Smooth muscle cell of trachea (primary cell): ENCODE measurements at places on chromosomes 5 and 9. TPM values are rescaled to one million over a fixed set of nuclear protein-coding genes. Genes with fewer than 3 reads are reported as not detected.

Gene WHRN
- total RNA-seq: 0.73 and 4.0 TPM in 2 replicates

Gene LECT2
- not detected in 2 replicates for total RNA-seq

Gene STC2
- total RNA-seq: 113 and 464 TPM in 2 replicates

Gene NEURL1B
- 2.6 and 4.9 TPM in 2 replicates for total RNA-seq

Gene CXCL14
- 0.33 TPM in 1 of 2 replicates, not detected in the other for total RNA-seq

Gene IFNK
- not detected in 2 replicates for total RNA-seq

Gene FOXD4L3
- total RNA-seq: not detected in 2 replicates

Gene CCDC183
- 0.15 and 0.33 TPM in 2 replicates for total RNA-seq

Gene C9orf50
- total RNA-seq: 0.17 and 0.44 TPM in 2 replicates

Gene DNAJC25
- total RNA-seq: 8.3 and 9.3 TPM in 2 replicates

Gene PRDM9
- total RNA-seq: not detected in 2 replicates

Gene BOD1
- total RNA-seq: 74.0 and 83.9 TPM in 2 replicates

Gene TOMM5
- 129 and 149 TPM in 2 replicates for total RNA-seq

Gene SLC25A2
- total RNA-seq: 0.50 and 1.0 TPM in 2 replicates

Gene IL13
- not detected in 2 replicates for total RNA-seq

Gene SOX30
- under 0.01 TPM in 1 of 2 replicates, not detected in the other for total RNA-seq

Gene RNF14
- 71.6 and 72.6 TPM in 2 replicates for total RNA-seq

Gene SLC6A19
- not detected in 2 replicates for total RNA-seq

Gene SEMA6A
- total RNA-seq: 0.44 and 0.66 TPM in 2 replicates

Gene SLC34A1
- not detected in 2 replicates for total RNA-seq

Gene KCNIP1
- not detected in 2 replicates for total RNA-seq

Gene SHOC1
- total RNA-seq: under 0.01 and 0.17 TPM in 2 replicates

Gene ARL10
- 12.1 and 16.3 TPM in 2 replicates for total RNA-seq

Gene TPM2
- total RNA-seq: 880 and 967 TPM in 2 replicates

Gene CD14
- total RNA-seq: 0.44 and 0.50 TPM in 2 replicates

Gene PPWD1
- 35.9 and 59.1 TPM in 2 replicates for total RNA-seq

Gene UBE2D2
- total RNA-seq: 50.0 and 61.2 TPM in 2 replicates

Gene TSSK1B
- total RNA-seq: 0.15 and 0.50 TPM in 2 replicates

Gene DNAH5
- 2.2 and 2.6 TPM in 2 replicates for total RNA-seq

Gene SPATA31A3
- total RNA-seq: not detected in 2 replicates

Gene SPATA31C1
- total RNA-seq: not detected in 2 replicates

Gene LCN10
- not detected in 2 replicates for total RNA-seq

Gene TAF7
- total RNA-seq: 70.8 and 74.8 TPM in 2 replicates

Gene TAF11L10
- not detected in 2 replicates for total RNA-seq

Gene IL9
- total RNA-seq: not detected in 2 replicates

Gene CFAP77
- total RNA-seq: not detected in 2 replicates

Gene NAIP
- 2.5 and 8.7 TPM in 2 replicates for total RNA-seq

Gene ZNF483
- 1.8 and 2.8 TPM in 2 replicates for total RNA-seq

Gene GADD45G
- total RNA-seq: 3.1 TPM in 1 of 2 replicates, not detected in the other

Gene UBE2QL1
- total RNA-seq: under 0.01 TPM in 1 of 2 replicates, not detected in the other

Gene OLFML2A
- 3.6 and 28.8 TPM in 2 replicates for total RNA-seq

Gene GARIN3
- not detected in 2 replicates for total RNA-seq

Gene SUSD3
- total RNA-seq: 0.73 and 1.3 TPM in 2 replicates

Gene HINT1
- total RNA-seq: 79.9 and 174 TPM in 2 replicates

Gene ACSL6
- total RNA-seq: 0.66 TPM in 1 of 2 replicates, not detected in the other

Gene CHSY3
- total RNA-seq: 1.7 and 2.0 TPM in 2 replicates

Gene MCCC2
- total RNA-seq: 16.4 and 29.4 TPM in 2 replicates

Gene DAB2IP
- 6.7 and 22.2 TPM in 2 replicates for total RNA-seq

Gene PCDHGC5
- 7.9 and 8.1 TPM in 2 replicates for total RNA-seq

Gene PSAT1
- total RNA-seq: 35.9 and 43.5 TPM in 2 replicates
